ENCODE measurements at places on chromosomes 3 and 15. TPM values are rescaled to one million over a fixed set of nuclear protein-coding genes. Genes with fewer than 3 reads are reported as not detected.

The ACOX2 gene
- total RNA-seq, result 3.2 TPM

- no peak for DNase-seq
Observed at GRCh38 chr3:40920041-40920440, 279.3 kb upstream of the CTNNB1 start.

DNA sequence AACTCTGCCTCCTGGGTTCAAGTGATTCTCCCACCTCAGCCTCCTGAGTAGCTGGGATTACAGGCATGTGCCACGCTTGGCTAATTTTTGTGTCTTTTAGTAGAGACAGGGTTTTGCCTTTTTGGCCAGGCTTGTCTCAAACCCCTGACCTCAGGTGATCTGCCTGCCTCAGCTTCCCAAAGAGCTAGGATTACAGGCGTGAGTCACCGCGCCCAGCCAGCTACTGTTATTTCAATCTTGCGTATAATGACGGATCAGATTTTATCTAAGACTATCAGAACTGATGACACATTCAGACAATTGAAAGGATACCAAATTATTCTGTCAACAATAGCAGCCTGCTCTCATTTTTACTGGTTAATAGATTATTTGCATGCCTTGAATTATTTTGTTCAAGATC lies 612.2 kb downstream of the ZIC1 start:
- DNase-seq, result no peak

- DNase-seq, result no peak
Observed at GRCh38 chr3:150314248-150315004, 93.7 kb upstream of the TSC22D2 start.

GRCh38 chr3:8576841-8577571 lies 67.6 kb downstream of the SSUH2 start:
- no peak for DNase-seq

The CCDC54 gene
- not detected for total RNA-seq

- no peak for DNase-seq
Observed at GRCh38 chr3:47732143-47732542, 49.5 kb downstream of the SMARCC1 start.

DNA sequence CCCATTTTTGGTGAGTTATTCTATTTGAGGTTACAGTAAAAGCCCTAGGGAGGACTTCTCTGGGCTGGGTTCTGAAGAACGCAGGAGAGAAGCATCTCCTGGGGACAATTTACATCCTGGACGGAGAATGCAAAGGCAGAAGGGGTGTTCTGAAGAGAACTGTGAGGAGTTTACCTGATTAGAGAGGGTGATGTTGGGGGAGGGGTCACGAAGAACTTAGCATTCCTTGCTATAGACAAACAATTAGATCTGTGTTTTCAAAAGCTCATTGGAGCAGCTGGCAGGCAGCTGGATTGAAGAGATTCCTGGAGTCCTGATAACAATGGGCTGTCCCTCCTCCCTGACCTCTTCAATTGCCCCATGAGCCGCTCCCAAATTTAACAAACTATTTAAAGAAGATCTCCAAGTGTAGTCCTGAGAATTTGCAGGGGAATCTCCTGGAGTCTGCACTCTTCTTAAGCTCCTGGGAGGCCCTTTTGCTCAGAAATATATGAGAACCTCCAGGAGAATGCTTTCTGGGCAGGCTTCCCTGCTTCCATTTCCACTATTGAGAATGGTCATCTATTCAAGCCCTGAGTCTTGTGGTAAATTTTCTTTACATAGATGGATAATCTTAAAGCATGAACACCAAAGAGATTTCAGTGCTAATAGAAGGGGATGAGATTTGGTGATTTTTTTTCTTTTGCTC lies 55.3 kb downstream of the ARHGAP31 start:
- DNase-seq, result no peak

The ADPGK gene
- 63.1 TPM for total RNA-seq

DNA sequence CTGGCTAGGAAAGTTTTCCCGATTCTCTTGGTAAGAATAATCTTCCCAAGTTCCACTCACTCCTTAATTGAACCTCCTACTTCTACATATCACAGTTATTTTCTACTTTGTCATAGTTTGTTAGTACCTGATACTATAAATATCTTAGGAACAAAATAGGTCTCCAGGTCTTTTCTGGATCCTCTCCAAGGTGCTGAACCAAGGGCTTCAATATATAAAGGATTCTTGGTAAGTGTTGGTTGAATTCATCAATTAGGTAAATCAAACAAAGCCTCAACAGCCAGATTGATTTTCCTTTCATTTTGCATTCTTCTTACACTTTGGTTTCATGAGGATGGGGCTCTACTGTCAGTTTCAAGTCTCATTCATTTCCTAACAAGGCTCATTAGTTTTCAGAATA lies 27.6 kb upstream of the RTP4 start:
- no peak for DNase-seq

GRCh38 chr3:58564456-58565160 lies 12.6 kb downstream of the FAM107A start:
- DNase-seq, result no peak

DNA sequence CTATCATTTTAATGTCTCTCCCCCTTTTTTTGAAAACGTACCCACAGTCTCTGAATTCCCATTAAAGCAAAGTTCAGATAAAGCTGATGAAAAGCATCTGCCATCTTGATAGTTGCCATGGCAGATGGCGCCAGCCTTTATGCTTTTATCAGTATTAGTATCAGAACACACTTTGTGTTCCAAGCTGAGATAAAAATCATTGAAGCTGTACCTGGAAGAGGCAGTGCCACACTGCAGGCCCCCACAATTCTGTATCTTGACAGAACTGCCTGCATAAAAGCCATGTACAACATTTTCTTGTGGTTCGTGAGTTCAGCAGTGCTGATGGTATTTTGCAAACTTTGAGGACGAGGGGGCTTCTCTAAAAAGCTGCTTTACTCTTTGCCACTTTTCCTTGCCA lies 311.7 kb downstream of the SATB1 start:
- no peak for DNase-seq

DNA sequence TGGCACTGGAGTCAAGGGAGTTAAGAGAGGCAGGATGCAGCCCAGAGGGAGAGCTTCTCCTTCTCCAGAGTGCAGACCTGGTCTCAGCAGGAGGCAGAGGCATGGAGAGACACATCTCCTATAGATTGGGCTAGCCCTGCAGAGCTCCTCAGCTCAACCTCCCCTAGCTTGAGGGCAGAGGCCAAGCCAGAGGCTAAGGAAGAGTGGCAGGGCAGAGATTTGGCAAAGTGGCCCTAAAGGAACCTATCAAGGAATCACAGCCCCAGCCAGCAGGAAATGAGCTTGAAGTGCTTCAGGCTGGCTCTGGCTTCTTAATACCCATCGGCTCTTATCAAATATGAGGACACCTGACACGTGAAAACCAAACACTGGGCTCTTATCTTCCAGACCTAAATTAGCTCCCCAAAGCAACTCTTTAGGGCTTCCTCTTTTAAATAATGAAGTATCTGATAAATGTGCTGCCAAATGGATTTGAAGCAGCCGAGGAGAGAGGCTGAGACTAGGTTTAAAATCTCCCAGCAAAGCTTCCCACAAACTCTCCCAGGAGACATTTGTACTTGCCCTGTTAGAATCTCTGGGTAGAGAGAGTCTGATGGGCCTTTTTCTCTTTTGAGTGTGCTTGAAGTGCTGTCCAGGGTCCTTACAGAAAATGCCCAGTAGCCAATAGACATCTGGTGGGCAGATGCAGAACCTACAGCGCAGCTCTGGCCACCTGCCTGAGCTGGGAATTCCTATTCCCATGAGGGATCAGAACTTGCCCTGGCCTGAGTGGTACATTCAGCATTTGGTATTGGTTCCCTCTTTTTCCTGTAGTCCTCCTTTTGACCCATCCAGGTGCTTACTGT lies 271.4 kb downstream of the CLSTN2 start:
- DNase-seq, result no peak

DNA sequence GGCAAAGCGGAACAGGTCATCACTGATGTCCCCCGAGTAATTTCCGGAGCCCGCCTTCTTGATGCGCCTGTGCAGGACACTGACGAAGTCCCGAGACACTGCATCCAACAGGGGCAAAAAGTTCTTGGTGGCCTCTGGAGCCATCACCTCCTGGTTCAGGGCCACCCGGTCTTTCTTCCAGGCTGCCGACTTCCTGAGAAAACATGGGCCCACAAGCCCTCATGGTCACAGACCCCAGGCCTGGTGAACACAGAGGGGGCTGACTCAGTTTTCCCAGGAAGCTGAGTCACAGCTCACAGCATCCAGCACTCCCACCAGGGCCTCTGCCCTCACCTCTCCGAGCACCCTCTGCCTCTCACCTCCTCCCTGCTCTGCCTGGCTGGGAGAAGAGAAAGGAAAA lies 22.4 kb downstream of the CYP11A1 start:
- DNase-seq, result no peak

DNA sequence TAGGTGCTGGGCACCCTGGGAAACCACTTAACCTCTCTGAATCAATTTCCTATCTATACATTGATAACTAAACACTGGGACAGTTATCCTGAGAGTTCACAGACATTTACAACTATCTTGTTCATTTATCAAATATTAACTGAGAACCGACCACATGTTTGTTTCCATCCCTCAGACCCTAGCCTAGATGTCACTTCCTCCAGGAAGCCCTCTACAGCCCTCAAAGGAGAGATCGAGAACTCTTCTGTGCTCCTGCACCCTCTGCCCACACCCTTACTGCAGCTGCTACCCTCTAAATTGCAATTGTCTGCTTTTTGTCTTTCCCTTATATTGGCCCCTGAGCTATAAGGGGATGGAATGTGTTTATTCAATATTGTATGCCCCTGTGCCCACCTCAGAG lies 46.1 kb downstream of the SRGAP3 start:
- DNase-seq, result no peak

GRCh38 chr15:68816795-68817303 lies 3.8 kb downstream of the ANP32A start:
- no peak for DNase-seq

DNA sequence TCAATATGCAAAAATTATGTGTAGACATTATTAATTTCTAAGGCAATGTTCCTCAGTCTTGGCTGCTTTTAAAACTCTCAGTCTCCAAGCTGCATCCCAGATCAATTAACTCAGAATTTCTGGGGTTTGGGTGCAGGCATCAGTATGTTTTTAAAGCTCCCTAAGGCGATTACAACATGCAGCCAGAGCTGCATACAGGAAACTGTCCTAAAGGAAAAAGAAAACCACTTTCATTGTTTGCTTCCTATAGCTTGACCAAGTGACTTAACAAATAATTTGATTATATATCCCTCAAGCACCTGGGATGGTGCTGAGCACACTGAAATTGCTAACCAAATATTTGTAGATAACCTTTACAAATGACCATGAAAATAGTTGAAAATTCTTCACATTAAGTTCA lies 194.7 kb downstream of the DTWD1 start:
- DNase-seq, result no peak

DNA sequence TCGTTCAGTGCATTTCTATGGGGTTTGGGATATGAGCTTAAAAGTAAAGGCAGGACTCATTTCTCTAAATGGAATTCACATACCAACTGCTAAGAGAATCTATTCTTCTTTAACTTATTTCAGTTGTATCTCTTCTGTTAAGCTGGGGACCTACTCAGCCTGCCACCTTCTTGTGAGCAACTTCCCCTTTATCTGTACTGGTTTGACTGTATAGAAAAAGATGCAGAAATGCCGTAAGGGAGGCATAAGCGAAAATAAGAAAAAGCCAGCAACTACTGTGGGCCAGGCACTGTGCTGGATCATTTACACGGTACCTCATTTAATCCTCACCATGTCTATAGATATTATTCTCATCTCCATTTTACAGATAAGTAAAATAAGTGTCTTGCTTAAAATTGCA lies 38.4 kb downstream of the RBMS3 start:
- DNase-seq, result no peak

The CCR8 gene
- not detected for total RNA-seq

GRCh38 chr3:115862849-115863248 lies 239.5 kb downstream of the GAP43 start:
- DNase-seq, result no peak

DNA sequence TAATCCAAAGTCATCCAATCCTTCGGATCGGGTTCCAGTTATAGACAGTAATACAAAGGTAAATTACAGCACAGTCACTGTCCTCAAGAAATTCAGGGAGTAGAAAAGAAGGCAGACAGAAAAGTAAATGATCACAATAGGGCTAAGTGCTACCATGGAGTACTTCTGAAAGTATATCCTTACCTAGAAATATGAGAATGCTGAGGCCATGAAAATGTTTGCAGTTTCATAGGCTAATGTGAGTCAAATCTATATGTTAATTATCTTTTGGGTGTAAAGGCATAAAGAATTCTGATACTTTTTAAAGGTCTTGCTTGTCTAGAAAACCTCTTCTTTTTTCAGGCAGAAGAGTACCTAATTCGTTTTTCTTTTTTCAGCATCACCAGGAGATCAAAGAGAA lies 29.8 kb downstream of the PBRM1 start:
- DNase-seq, result no peak

- no peak for DNase-seq
Observed at GRCh38 chr15:25683415-25683814, 179.7 kb downstream of the ATP10A start.

All from Panc1 (cell line).